ENCODE measurements at places on chromosomes 1 and 21.
A peak's percentile ranks its signal among the peaks of the same experiment; 100 is the strongest.

DNA sequence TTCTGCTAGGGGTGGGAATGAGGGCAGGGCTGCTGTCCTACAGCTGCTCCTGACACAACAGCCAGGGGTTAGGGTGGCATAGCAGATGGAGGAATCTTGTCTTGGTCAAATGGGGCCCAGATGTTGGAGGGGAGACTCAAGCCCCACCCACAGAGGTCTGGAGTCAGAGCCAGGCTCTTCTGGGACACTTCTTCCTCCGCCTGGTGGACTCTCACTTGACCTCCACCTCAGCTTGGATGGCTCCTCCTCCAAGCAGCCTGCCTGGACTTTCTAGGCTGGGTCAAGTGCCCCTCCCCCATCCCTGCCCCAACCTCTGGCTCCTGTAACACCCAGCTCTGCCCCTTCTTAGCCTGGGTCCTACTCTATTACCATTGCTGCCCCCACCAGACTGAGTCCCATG is 35.5 kb downstream of the EPHA2 start:
- H3K4me1 ChIP-seq, result peaks cover 3% of the 10 kb centered on the region
- H3K36me3 ChIP-seq, result no peaks in the 10 kb centered on the region
- no peak overlapping the region for H3K4me3 ChIP-seq
- H3K27me3 ChIP-seq, result no peaks in the 10 kb centered on the region
- H3K27ac ChIP-seq, result no peak overlapping the region

GRCh38 chr21:17045214-17045853 is 467.5 kb upstream of the CXADR start:
- H3K27ac ChIP-seq, result no peak overlapping the region
- no peaks in the 10 kb centered on the region for H3K4me1 ChIP-seq
- no peak overlapping the region for H3K4me3 ChIP-seq

DNA sequence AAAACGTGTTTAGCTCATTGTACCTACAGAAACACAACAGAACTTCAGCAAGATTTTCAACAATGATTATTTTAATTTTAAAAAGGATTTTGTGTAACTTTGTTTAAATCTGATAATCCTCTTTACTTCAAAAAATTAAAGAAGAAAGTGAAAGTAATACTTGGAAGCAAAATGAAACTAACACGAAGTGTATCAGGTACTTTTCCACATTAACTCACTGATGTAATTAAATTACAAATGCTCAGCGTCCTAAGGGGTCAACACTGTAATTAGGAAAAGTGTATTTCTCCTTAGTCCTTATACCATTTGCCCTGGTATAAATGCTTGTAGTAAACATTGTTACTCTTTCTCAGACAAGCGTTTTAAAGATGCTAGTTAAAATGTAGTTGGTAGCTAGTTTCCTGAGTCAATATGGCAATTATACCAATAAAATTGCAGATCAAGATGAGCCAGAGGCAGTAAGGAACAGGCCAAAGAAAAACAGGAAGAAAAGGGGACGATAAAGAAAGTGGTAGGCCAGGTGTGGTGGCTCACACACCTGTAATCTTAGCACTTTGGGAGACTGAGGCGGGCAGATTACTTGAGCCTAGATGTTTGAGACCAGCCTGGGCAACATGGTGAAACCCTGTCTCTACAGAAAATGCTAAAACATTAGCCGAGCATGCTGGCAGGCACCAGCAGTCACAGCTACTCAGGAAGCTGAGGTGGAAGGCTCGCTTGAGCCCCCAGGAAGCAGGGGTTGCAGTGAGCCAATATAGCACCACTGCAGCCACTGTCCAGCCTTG is 553.0 kb downstream of the SMYD3 start:
- H3K4me3 ChIP-seq, result no peak overlapping the region
- H3K27me3 ChIP-seq, result no peaks in the 10 kb centered on the region
- H3K27ac ChIP-seq, result peak overlapping the region; percentile 64
- no peaks in the 10 kb centered on the region for H3K36me3 ChIP-seq
- peak; percentile 19 for DNase-seq
- peaks cover 16% of the 10 kb centered on the region for H3K4me1 ChIP-seq

GRCh38 chr1:156428746-156429288 is 59.8 kb downstream of the RHBG start:
- peaks cover 55% of the 10 kb centered on the region for H3K27me3 ChIP-seq
- no peaks in the 10 kb centered on the region for H3K36me3 ChIP-seq
- no peak overlapping the region for H3K4me3 ChIP-seq
- no peak overlapping the region for H3K27ac ChIP-seq
- DNase-seq, result no peak

DNA sequence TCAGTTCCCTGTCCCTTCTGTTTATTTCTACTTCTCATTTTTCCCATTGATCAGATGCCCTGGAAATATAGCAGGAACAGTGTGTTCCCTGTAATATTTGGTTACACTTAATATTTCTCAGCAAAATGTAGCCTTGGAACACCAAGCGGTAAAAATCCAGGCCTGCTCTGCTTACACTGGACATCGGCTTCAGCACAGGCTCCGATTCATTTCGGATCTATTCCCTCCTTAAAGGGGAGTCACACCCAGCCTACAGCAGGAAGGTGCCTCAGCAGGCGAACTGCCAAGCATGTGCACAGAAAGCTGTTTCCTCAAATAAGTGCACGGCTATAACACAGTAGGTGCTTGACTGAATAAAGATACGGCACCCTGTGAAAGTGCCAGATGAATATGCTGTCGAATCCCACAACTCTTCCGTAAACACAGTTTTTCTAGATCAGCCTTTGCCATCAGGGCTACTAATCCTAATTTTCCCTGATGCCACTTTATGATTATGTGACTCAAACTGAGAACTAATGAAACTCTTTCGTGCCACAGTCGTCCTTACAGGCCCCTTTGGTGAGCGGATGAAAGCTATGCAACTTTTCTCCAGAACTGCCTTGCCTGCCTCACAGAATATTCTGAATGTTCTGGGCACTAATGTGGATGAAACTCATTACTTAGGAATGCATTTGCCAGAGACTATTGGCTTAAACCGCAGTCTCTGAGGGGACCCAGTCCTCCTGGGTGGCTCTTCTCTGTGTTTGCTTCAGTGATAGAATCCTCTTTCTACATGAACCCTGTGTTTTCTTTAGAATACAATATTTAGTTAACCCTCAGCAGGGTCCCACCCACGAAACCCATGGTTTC is 275.5 kb upstream of the RUNX1 start:
- no peak for DNase-seq
- H3K4me1 ChIP-seq, result no peaks in the 10 kb centered on the region
- H3K4me3 ChIP-seq, result no peak overlapping the region
- H3K36me3 ChIP-seq, result no peaks in the 10 kb centered on the region
- no peak overlapping the region for H3K27ac ChIP-seq
- no peaks in the 10 kb centered on the region for H3K27me3 ChIP-seq

DNA sequence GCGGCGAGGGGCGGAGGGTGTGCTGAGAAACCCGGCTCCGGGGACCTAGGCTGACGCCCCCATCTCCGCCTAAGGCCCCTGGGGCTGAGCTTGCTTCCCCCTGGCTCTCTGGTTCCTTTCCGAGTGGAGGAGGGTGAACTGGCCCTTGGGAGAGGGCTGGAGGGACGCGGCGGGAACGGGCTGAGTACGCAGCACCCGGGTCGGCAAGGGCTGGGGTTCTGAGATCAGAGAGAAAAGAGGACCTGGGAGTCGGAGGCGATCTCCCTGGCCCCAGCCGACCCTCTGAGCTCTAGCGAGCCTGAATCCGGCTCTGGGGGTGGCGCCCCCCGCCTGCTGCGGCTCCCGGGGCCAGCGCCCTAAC is 270.8 kb downstream of the FOXD2 start:
- no peak overlapping the region for H3K27ac ChIP-seq
- no peak overlapping the region for H3K4me3 ChIP-seq
- peaks cover 84% of the 10 kb centered on the region for H3K27me3 ChIP-seq
- DNase-seq, result no peak
- H3K36me3 ChIP-seq, result no peaks in the 10 kb centered on the region

- peaks cover 95% of the 10 kb centered on the region for H3K36me3 ChIP-seq
- H3K27ac ChIP-seq, result no peak overlapping the region
- no peak overlapping the region for H3K4me3 ChIP-seq
- H3K27me3 ChIP-seq, result no peaks in the 10 kb centered on the region
- DNase-seq, result peak; percentile 66
These were observed 9.2 kb downstream of the IKBKE start for GRCh38 chr1:206479183-206480125.

- no peaks in the 10 kb centered on the region for H3K36me3 ChIP-seq
- no peaks in the 10 kb centered on the region for H3K4me1 ChIP-seq
- no peak for DNase-seq
- no peak overlapping the region for H3K4me3 ChIP-seq
- no peaks in the 10 kb centered on the region for H3K27me3 ChIP-seq
These were observed 764.8 kb downstream of the ADGRL2 start for GRCh38 chr1:82565546-82565945.

DNA sequence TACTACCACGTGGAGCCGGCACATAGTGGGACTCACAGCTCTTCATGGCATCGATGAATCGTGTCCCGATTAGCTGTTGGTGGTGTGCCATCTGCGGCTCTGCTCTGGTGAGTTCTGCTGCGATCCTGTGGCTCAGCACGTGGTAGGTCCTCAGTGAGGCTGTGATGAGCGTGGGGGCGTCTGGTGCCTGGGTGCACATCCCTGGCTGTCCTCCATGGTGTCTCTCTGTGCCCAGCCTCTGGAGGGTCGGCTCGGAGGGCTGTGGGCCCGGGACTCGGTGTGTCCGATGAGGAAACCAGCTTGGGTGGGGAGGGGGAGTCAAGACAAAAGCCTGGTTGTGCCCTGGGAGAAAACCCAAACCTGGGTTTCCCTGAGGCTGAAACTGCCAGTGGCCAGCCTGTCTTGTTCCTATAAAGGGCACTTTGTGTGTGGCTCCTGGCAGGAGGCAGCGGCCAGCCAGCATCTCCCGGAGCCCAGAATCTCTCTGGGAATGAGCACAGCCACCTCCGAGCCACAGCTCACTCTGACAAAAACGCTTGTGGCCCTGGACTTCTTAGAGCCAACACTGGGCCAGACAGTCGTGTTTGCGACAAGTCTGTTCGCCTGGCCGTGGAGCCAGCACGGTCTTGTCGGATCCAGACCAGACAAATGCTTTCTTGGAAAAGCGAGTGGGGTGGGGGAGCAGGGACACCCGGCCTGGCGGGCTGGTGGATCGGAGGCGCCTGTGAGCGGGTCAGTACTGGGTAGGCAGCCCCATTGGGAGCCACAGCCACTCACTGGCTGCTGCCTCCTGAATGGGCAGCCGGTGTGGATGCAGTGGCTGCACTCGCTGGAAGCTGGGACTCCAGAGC is 31.8 kb downstream of the SPSB1 start:
- H3K36me3 ChIP-seq, result no peaks in the 10 kb centered on the region
- no peak overlapping the region for H3K27ac ChIP-seq
- no peak overlapping the region for H3K4me3 ChIP-seq
- H3K4me1 ChIP-seq, result peaks cover 14% of the 10 kb centered on the region
- DNase-seq, result no peak
